ENCODE measurements at places on chromosomes 4 and X.

DNA sequence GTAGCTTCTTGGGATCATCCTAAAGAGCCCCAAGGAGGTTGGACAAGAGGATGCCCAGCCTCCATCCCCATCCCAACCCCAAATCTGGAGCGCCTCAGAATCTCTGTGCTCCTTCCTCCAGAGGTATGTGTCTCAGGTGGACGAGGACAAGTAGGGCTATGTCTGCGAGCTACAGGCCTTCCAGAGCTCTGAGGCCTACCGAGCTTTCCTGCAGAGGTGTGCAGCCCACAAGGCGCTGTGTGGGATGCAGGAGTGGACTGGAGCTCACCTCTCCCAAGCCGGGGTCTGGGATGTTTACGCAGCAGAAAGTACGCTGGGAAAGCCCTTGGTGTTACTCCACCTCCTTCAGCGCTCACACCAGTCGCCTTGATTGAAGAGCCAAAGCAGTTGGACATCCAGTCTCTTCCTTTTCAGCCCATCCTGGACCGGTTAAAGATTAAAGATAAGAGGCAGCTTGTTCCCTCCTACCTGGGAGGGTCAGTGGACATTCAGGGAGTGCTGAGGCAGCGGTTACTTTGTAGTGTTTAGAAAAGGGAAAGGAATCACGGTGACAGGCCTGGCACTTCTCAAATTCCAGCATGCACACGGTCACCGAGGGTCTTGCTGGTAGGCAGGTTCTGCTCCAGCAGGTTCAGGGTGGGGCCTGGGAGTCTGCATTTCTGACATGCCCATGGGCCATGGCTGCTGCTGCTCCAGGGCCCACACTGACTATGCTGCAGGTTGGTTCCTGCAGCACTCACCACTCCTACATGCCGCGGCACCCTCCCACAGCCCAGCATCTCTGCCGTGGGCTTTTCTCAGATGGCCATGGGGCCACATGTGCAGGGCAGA lies 29.5 kb upstream of the JAKMIP1 start:
- DNase-seq: no peak

DNA sequence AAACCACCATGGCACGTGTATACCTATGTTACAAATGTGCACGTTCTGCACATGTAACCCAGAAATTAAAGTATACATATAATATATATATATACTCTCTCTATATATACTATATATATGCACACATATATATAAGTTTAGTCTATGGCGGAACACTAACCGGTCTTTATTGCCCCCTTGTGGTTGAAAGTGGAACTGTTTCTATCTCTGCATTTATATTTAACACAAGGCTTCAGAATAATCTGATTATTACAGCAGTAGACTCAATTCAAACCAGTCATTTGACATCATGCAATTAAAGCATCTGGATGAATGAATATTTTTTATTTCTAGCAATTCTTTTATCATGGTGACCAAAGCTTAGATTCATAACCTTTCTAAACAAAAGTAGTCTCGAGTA lies 14.6 kb downstream of the RAB9B start:
- no peak for DNase-seq

DNA sequence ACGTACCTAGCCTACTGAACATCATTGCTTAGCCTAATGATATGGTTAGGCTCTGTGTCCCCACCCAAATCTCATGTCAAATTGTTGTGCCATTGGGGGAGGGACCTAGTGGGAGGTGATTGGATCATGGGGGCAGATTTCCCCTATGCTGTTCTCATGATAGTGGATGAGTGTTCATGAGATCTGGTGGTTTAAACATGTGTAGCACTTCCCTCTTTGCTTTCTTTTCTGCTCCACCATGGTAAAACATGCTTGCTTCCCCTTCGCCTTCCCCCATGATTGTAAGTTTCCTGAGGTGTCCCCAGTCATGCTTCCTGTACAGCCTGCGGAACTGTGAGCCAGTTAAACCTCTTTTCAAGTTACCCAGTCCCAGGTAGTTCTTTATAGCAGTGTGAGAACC lies 102.6 kb downstream of the RAPGEF2 start:
- DNase-seq: no peak

DNA sequence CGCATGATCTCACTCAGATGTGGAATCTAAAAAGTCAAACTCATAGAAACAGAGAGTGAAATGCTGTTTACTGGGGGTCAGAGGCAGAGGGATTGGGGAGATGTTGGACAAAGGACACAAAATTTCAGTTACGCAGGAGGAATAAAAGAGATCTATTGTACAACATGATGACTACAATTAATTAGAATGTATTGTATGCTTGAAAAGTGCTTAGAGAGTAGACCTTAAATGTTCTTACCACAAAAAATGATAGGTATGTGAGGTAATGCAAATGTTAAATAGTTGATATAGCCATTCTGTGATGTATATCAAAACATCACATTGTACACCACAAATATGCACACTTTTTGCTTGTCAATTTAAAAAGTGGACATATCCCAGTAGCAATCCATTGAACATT lies 36.1 kb upstream of the PHKA2 start:
- no peak for DNase-seq

GRCh38 chr4:35461931-35462659 lies 782.2 kb downstream of the ARAP2 start:
- no peak for DNase-seq
